ENCODE measurements at places on chromosomes 1 and 21.

GRCh38 chr1:206850401-206850800 is 15.0 kb upstream of the IL20 start:
- DNase-seq, result no peak

DNA sequence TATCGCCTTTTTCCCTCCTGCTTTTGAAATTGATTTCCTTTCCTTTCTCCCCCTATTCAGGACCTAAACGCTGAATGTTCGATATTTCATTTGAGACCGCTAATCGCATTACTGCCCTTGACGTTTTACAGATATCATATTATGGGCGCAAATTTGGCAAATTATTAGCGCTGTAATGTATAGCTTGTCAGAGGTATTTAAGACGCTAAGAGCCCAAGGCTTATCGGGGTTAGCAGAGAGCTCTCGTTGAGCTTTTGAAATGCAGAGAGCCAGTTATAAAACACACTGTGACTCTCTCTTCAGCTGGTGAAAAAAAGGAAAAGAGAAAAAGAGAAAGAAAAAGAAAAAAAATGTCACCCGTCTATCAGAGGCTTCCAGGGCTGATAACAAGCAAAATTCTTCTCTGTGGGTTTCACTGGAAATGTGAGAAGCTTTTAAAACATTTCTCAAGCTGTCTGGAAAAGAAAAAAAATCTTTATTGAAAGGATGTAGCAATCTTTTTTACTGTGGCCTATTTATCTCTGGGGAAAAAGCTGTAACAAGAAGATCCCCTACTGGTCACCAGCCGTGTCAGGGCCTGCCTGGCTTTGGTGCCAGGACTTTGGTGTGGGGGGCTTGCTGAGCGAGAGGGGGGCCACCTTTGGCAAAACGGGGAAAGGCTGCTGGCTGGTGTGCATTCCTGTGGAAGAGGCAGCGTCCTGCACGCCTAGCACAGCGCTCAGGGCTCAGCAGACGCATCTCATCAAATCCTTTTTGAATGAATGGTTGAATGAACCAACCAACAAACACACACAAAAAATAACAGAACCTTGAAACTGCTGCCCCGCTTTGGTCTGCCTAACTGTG is 119.8 kb downstream of the RNF220 start:
- DNase-seq, result no peak

DNA sequence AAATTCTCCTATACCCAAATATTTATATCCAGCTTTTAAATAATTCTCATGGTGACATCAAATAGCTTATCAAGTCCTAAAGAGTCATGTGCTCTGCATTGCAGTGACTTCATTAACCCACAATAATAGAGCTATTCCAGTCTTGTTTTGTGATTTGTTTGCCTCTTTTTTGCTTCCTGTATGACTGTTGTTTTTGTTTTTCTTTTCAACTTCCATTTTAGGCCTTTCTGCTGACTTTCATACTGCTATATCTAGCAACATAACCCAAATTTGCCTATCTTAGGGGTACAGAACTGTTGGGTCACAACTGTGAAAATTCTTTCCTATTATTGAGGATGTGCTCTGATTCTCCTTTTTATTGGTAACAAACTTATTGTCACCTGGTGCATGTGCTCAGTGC is 30.3 kb downstream of the SPATA17 start:
- no peak for DNase-seq

DNA sequence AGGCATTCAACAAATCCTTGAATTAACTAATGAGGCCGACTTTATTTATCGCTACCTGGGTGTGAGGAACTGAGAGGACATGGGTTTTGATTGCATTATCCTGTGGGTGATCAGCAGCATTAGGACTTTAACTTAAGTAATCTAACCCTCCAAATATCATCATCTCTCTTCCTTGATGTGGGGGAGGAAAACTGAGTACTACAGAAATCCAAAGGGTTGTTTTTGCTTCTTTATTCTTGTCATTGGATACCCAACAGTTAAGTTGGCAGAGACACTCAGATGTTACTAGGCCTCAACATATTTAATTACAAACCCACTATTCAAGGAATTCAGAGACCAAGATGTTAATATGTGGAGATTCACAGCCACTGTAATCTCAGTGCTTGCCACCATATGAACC is 97.4 kb upstream of the ST6GALNAC5 start:
- DNase-seq, result no peak

- DNase-seq, result no peak
These were observed 32.7 kb upstream of the POFUT2 start for GRCh38 chr21:45320261-45321025.

- DNase-seq, result no peak
These were observed 12.1 kb downstream of the NDUFV3 start for GRCh38 chr21:42905195-42905594.

DNA sequence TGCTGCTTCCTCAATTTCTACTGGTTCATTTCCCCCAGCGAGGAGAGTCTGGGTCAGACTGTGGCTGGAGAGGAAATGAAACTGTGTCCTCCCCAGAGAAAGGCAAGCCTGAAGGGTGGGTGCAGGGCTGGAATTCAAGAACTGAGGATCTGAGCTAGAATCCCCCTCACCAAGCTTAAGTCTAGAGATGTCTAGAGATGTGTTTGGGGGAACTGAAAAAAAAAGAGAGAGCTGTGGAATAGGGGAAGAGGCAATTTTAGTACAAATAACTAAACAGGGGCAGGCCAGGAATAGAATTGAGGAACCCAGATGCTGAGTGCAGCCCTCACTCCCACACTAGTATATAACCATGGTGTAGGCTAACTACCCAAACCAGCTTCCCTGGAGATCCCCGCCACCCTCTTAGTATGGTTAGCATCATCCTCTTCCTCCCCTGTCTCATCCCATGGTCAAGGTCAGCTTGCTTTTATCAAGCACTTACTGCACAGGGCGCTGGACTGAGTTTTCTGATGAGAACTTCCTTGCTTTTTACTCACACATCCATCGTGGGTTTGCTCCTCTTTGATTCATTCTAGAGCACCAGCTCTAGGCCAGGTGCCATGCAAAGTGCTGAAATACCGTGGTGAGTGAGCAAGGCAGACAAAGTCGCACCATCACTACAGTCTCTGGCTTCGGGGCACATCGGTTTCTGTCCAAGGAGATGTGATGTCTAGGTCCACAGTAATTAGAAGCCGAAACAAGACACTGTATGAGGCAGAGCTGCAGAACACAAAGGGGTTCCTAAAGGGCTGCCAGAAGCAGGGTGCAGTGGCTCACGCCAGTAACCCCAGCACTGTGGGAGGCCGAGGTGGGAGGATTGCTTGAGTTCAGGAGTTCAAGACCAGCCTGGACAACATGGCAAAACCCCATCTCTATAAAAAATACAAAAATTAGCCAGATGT is 112.9 kb upstream of the IPO9 start:
- no peak for DNase-seq

DNA sequence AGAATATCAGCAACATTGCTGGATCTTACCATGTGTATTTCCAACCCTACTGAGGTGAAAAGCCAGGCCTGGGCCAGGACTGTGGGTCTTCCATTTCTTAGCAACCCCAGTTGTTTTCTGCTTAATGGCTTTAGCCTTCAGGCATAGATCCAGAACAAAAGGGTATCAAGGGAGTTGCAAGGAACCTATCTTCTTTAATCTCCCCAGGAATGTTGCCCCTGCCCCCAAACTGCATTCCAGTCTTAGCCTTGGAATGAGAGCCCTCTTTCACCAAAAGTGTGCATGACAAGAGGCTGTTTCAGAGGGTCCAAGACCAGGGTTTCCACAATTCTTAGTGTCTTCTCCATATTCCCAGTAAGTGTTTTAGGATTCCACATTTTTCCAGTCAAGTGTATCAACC is 87.9 kb upstream of the SOX13 start:
- DNase-seq, result no peak

DNA sequence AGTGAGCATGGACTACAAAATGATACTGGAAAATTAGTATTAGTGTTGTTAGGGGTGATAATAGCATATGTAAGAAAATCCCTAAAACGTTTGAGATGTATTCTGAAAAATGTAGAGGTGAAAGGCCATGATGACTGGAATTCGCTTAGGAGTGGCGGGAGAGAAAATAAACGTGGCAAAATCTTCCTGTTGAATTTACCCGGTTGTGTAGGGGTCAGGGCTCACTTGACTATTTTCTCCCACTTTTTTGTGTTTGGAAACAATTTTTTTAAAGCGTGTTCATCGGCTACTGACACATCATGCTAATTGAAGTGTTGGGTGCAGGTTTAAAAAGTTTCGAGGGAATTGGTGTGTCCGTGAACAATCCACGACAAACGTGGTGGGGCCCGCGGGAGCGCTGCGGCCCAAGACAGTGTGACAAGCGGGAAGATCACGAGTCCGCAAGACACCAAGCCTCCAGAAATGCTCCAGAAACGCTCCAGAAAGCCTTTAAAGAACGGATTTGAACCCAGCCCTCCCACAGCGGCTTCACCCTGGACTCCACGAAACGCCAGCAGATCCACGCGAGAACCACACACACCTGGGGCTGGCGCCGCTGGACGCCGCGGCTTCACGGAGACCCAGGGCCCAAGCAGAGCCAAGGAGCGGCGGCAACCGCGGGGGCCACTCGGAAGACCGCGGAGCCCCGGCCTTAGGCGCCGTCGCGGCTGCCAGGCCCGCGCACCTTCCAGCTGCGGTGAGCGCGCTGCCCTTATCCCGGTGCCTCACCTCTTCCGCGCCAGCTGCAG is 573 bp downstream of the PSMG1 start:
- no peak for DNase-seq

DNA sequence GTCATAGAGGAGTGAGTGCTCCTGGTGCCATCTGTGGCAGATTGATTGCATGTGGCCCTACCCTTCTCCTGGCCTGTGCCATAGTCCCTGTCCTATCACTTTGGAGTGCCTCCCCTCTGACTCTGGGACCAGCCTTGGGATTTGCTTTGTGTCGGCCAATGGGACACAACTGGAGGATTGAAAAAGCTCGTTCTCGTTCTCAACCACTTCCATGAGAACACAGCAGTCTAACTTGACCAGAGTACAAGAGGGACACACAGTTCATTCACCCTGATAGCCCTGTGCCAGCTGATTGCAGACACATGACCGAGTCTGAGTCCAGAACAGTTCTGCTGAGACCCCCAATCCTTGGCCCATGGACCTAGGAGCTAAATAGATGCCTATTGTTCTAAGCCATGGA is 47.8 kb downstream of the C1orf198 start:
- DNase-seq, result no peak

GRCh38 chr1:206464456-206464964 is 5.8 kb upstream of the IKBKE start:
- DNase-seq, result no peak

- no peak for DNase-seq
These were observed 156.9 kb downstream of the TOMM20 start for GRCh38 chr1:234971586-234972297.

GRCh38 chr1:208273386-208274017 is 29.3 kb upstream of the PLXNA2 start:
- no peak for DNase-seq

GRCh38 chr1:74468982-74469603 is 43.3 kb downstream of the LRRC53 start:
- no peak for DNase-seq

- no peak for DNase-seq
These were observed 197.8 kb upstream of the GALNT2 start for GRCh38 chr1:229869240-229869639.

- DNase-seq, result no peak
These were observed 29.8 kb downstream of the PARP1 start for GRCh38 chr1:226378071-226378470.

DNA sequence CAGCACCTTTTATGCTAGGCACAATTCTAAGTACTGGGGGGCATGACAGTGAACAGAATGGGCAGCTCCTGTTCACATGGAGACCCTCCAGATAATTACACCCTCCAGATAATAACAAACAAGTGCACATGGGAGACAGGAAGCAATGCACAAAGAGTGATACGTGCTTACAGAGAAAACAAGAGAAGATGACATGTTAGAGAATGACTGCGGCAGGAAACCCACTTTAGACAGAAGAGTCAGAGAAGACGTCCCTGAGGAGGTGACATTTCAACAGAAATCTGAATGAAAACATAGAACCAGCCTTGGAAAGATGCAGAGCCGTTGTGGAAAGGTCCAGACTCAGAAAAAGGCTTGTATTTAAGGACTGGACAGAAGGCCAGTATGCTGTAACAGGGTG is 54.7 kb upstream of the ARTN start:
- DNase-seq, result no peak

GRCh38 chr1:162889989-162890388 is 29.0 kb upstream of the CCDC190 start:
- no peak for DNase-seq

- no peak for DNase-seq
These were observed 5.6 kb downstream of the CTSS start for GRCh38 chr1:150760013-150760412.

GRCh38 chr1:186838380-186839040 is 9.8 kb downstream of the PLA2G4A start:
- no peak for DNase-seq

DNA sequence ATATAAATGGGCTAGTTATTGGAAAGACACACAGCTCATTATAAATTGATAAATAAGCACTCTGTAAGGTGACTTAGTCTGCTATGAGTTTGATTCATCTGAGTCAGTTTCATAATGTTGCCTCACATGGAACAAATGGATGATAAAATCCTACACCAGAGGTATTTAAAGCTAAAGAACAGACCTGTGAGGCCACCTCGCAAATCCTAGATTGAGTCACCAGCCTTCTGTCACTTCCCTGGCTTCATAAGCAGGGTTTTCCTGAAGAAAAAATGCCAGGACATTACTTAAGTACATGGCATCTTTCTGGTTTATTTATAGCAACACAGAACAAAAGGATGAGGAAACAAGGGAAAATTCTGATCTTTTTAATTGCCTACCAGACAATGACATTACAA is 18.4 kb downstream of the CD2 start:
- DNase-seq, result no peak

- DNase-seq, result no peak
These were observed 88.5 kb downstream of the ELAVL4 start for GRCh38 chr1:50197216-50197615.

- no peak for DNase-seq
These were observed 7.6 kb upstream of the INPP5B start for GRCh38 chr1:37954316-37954971.

DNA sequence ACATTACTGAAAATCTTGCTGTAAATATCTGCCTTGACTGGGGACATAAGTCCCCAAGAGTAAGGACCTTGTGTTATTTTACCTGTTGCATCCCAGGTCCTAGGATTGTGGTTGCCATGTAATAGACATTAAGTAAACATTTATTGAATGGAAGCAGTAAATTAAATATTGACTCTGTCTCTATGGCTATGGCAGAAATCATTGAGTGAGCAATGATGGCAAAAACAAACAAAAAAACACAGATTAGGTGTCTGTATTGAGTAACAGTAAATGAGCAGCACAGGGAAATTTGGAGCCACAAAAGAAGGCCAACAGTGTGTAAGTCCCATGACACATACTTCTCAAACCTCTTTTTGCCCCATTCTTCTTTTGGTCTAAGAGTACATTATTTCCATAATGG is 240.4 kb downstream of the NFIA start:
- DNase-seq, result no peak

GRCh38 chr1:64112281-64112680 is 91.1 kb upstream of the UBE2U start:
- DNase-seq, result peak; percentile 18

DNA sequence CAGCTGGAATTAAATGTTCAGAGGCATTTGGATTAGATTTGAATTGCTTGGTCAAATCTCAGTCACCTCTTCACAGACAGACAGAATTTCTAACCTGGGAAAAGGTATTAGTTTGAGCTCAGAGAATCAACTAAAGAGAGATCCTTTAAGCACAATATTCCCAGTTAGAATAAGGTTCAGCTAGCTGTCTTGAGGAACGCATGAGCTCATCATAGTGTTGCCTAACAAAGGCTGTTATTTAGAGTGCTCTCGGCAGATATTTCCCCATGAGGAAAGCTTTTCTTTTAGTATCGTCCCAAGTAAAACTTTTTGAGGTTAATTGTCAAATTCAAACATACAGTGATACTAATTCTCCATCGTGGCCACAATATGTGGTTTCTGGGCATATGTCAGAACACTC is 269.9 kb downstream of the HLX start:
- DNase-seq, result no peak
